ENCODE measurements at places on chromosomes 5 and 9. TPM values are rescaled to one million over a fixed set of nuclear protein-coding genes. Genes with fewer than 3 reads are reported as not detected.

Gene TMEM252
- 2.3 TPM for total RNA-seq

DNA sequence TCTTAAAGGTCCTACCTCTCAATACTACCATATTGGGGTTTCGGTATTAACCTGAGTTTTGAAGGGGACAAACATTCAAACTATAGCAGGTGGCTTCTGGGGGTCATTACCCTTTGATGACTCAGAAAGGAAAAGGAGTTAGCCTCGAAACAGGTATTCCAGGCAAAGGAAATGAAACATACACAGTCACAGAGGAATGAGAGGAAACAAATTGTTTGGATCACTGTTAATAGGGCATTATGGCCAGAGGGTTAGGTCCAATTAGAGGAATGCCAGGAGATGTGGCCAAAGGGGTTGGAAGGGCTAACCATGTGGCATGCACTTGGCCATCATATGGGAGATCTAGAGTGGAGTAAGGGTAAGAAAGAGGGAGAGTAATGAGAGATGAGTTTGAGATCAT is 23.9 kb upstream of the NIM1K start:
- no peaks in the 10 kb centered on the region for H3K27me3 ChIP-seq
- H3K27ac ChIP-seq, result no peak overlapping the region
- no peaks in the 10 kb centered on the region for H3K4me1 ChIP-seq
- H3K36me3 ChIP-seq, result peaks cover 6% of the 10 kb centered on the region

DNA sequence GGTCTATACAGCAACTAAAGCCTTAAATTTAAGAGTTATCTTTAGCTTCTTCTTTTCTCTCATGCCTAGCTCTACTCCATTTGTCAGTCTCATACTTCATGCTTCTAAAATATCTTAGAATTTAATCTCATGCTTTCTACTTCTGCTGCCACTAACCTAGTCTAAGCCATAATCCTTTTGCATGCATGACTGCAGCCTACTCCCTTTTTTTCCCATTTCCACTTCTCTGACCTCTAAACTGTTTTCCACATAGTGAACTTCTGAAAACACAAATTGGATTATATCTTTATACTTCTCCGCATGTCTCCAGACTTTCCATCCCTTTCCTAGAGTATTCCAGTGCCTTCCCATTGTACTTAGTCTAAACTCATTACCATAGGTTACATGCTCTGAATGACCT is 193.0 kb downstream of the XRCC4 start:
- no peaks in the 10 kb centered on the region for H3K36me3 ChIP-seq
- no peak for DNase-seq
- H3K27ac ChIP-seq, result no peak overlapping the region
- H3K4me3 ChIP-seq, result no peak overlapping the region
- H3K27me3 ChIP-seq, result no peaks in the 10 kb centered on the region

GRCh38 chr5:126610616-126611015 is 9.9 kb downstream of the PHAX start:
- no peak overlapping the region for H3K4me3 ChIP-seq
- DNase-seq, result no peak
- H3K27me3 ChIP-seq, result no peaks in the 10 kb centered on the region
- H3K27ac ChIP-seq, result no peak overlapping the region
- H3K36me3 ChIP-seq, result no peaks in the 10 kb centered on the region

- H3K27me3 ChIP-seq, result no peaks in the 10 kb centered on the region
- no peak for DNase-seq
- H3K4me1 ChIP-seq, result no peaks in the 10 kb centered on the region
- no peak overlapping the region for H3K27ac ChIP-seq
- no peak overlapping the region for H3K4me3 ChIP-seq
Observed at GRCh38 chr5:80502800-80503199, 14.9 kb downstream of the FAM151B start.

Gene PHYHD1
- total RNA-seq, result 22.4 TPM

DNA sequence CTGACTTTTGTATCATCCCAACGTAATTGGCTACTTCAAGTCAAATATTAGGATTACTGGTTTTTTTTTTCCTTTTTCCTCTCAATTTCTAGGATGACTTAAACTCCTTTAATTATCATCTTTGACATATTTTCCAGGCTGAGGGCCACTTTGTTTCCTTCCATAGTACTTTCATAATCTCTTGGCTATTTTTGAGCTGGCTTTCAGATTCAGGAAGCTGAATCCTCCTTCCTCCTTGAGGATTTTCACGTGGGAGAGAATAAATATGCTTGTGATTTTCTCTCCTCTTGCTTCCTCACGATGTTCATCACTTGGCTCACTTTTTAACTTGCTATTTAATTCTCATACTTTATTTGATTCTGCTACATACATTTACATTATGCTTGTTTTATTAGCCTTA is 88.1 kb downstream of the ITGA1 start:
- no peak for DNase-seq
- H3K4me3 ChIP-seq, result no peak overlapping the region
- no peaks in the 10 kb centered on the region for H3K4me1 ChIP-seq

Gene SLC36A3
- total RNA-seq, result not detected

- no peaks in the 10 kb centered on the region for H3K36me3 ChIP-seq
- H3K27me3 ChIP-seq, result no peaks in the 10 kb centered on the region
- peak; percentile 7 for DNase-seq
- no peak overlapping the region for H3K4me3 ChIP-seq
- H3K27ac ChIP-seq, result no peak overlapping the region
Observed at GRCh38 chr5:174837919-174838902, 113.8 kb downstream of the MSX2 start.

GRCh38 chr9:107989099-107989498 is 499.5 kb upstream of the KLF4 start:
- no peaks in the 10 kb centered on the region for H3K36me3 ChIP-seq
- no peak overlapping the region for H3K4me3 ChIP-seq
- no peak overlapping the region for H3K27ac ChIP-seq
- H3K27me3 ChIP-seq, result no peaks in the 10 kb centered on the region
- H3K4me1 ChIP-seq, result no peaks in the 10 kb centered on the region

Gene C5orf58
- total RNA-seq, result not detected

DNA sequence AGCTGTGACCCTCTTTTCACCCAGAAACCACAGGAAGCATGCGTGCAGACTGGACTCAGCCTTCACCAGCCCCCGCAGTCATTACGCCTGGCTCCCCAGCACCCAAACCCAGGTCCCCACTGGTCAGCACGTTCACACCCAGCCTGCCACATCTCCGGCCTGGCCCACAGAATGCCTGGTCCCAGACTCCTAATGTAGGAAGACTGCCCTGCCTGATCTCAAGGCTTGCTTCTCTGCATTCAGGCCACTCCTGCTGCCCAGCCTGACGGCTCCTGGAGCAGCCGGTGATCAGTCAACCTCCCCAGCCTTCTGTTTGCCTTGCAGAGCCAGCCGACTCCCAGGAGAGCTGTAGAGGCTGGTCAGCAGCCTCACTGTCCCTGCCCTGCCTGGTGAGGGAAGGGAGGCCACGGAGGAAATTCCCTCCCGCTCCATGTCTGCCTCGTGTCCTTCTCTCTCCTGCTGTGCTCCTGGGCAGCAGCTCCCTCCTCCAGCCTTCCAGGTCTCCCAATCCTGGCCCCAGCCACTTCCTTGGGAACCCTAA is 25.4 kb downstream of the ADAMTS2 start:
- no peaks in the 10 kb centered on the region for H3K27me3 ChIP-seq
- no peak overlapping the region for H3K27ac ChIP-seq
- no peak overlapping the region for H3K4me3 ChIP-seq
- DNase-seq, result no peak
- peaks cover under 1% of the 10 kb centered on the region for H3K4me1 ChIP-seq

GRCh38 chr5:171762021-171762608 is 23.5 kb upstream of the SMIM23 start:
- no peak overlapping the region for H3K4me3 ChIP-seq
- no peaks in the 10 kb centered on the region for H3K27me3 ChIP-seq
- H3K4me1 ChIP-seq, result no peaks in the 10 kb centered on the region
- no peak overlapping the region for H3K27ac ChIP-seq
- no peaks in the 10 kb centered on the region for H3K36me3 ChIP-seq

DNA sequence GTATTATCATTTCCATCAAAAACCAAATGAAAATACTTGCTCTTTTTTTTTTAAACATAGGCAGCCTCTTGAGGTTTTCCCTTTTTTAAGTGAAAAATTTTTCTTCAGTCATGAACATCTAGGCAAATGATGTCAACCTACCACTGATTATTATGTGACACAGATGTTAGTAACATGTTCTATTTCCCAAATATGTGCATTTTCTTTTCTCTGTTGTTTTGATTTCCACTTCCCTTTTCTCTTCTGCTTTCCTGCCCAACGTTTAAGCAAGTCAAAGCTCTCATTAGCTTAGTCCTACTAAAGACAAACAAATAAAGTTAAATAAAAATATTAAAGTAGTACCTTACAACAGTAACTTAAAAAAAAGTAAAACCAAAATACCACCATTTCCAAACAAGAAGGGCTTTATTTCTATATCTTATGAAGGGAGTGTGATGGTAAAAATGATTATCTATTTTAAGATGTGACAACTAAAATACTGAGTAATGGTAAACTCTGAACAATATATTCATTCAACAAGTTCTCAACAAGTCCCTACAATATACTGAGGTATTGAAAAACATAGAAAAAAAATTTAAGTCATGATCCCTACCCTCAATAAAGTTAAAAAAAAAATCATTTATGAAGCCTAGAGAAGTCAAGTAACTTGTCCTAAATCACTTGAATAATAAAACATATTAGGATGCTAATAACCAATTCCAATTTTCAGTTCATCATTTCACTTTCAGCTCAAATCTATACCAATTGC is 9.4 kb downstream of the SLC38A9 start:
- H3K36me3 ChIP-seq, result no peaks in the 10 kb centered on the region
- no peaks in the 10 kb centered on the region for H3K27me3 ChIP-seq
- DNase-seq, result no peak
- H3K4me3 ChIP-seq, result no peak overlapping the region
- H3K27ac ChIP-seq, result no peak overlapping the region

DNA sequence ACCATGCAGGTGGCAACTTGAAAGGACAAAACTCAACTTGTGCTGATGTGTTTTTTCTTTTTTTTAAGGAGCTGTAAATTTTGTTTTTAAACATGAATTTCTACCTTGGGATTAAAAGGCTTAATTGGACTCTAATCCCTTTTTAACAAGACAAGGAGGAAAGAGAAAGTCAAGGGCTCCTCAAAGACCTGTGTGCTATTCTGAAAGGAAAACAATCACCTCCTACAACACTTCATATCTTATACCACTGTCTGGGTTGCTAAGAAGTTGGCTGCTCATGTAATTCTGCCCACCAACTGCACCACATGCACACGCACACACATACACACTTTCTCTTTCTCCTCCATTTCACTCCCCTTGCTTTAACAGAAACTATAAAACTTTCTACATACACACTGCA is 78.6 kb downstream of the SH3RF2 start:
- DNase-seq, result no peak
- no peaks in the 10 kb centered on the region for H3K27me3 ChIP-seq
- no peak overlapping the region for H3K27ac ChIP-seq
- no peak overlapping the region for H3K4me3 ChIP-seq
- H3K36me3 ChIP-seq, result no peaks in the 10 kb centered on the region

- no peak overlapping the region for H3K27ac ChIP-seq
- DNase-seq, result no peak
- H3K27me3 ChIP-seq, result no peaks in the 10 kb centered on the region
- H3K4me1 ChIP-seq, result no peaks in the 10 kb centered on the region
- H3K36me3 ChIP-seq, result no peaks in the 10 kb centered on the region
- H3K4me3 ChIP-seq, result no peak overlapping the region
Observed at GRCh38 chr5:124193371-124193789, 553.1 kb downstream of the ZNF608 start.

Gene CXCL14
- 26.9 TPM for total RNA-seq

DNA sequence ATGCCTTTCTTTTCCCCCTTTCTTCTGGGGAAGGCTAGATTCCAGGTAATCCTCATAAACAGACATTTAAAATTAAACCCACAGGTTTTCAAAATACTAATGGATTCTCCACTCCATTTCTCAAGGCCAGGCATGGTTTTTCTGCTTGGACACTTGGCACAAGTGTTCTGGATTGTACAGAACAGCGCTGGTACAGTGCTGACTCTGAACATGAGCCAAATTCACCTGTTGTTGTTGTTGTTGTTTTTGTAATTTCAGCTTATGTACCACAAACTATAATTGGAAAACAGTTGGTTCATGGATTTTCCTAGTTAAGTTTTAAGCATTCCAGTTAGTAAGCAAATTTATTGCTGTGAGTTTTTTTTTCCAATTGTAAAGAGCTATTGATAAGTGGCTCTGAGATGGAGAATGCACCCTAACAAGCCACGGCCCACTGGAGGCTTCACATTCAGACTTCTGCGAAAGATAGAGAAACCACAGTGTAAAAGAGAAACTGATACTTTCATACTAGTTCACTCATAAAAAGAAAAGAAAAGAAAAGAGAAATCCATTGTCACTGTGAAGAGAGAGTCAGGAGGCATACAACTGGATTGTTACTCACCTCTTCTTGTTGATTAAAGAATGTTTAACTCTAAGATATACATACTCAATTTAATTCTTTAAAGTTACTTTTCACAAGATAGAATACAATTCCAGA is 16.2 kb upstream of the ITGA1 start:
- no peaks in the 10 kb centered on the region for H3K4me1 ChIP-seq
- H3K4me3 ChIP-seq, result no peak overlapping the region
- DNase-seq, result no peak
- no peaks in the 10 kb centered on the region for H3K27me3 ChIP-seq

DNA sequence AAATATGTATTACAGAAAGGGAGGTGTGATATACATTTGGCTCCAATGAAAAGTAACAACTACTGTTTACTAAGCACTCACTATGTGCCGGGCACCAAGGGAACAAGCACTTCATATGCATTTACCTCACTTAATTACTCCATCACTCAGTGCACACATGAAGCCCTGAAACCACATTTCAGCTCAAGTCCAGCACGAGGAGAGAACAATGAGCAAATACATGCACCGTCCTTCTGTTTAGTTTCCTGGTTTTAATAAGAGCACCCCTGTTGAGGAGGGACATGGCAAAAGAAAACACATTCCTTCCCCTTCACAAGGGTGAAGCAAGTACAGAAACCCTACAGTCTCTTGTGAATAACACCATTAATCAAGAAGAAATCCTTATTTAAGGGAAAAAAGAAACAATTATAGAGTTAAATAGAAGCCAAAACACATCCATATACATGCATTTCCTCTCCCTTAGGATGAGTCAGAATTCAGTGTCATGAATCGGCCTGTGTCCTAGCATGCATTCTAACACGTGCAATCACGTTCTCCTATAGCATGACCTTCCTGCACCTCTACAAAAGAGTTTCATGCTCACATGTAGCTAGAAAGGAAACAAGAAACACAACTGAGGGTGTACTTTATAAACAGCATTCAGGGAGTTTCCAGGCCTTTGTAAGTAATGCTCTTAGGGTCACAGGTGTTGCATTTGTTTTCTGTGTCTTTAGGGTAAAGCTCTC is 411.6 kb downstream of the BNC2 start:
- H3K27ac ChIP-seq, result peak overlapping the region; percentile 25
- H3K4me3 ChIP-seq, result no peak overlapping the region
- H3K27me3 ChIP-seq, result no peaks in the 10 kb centered on the region
- H3K4me1 ChIP-seq, result no peaks in the 10 kb centered on the region

GRCh38 chr9:2859776-2860379 is 16.0 kb upstream of the PUM3 start:
- no peak overlapping the region for H3K4me3 ChIP-seq
- peak; percentile 63 for DNase-seq
- no peaks in the 10 kb centered on the region for H3K4me1 ChIP-seq

- no peak for DNase-seq
- H3K27me3 ChIP-seq, result no peaks in the 10 kb centered on the region
- no peaks in the 10 kb centered on the region for H3K36me3 ChIP-seq
- H3K4me1 ChIP-seq, result no peaks in the 10 kb centered on the region
- H3K4me3 ChIP-seq, result no peak overlapping the region
Observed at GRCh38 chr5:154351141-154351540, 94.7 kb upstream of the SAP30L start.
